ENCODE measurements at places on chromosomes 13 and 19.

DNA sequence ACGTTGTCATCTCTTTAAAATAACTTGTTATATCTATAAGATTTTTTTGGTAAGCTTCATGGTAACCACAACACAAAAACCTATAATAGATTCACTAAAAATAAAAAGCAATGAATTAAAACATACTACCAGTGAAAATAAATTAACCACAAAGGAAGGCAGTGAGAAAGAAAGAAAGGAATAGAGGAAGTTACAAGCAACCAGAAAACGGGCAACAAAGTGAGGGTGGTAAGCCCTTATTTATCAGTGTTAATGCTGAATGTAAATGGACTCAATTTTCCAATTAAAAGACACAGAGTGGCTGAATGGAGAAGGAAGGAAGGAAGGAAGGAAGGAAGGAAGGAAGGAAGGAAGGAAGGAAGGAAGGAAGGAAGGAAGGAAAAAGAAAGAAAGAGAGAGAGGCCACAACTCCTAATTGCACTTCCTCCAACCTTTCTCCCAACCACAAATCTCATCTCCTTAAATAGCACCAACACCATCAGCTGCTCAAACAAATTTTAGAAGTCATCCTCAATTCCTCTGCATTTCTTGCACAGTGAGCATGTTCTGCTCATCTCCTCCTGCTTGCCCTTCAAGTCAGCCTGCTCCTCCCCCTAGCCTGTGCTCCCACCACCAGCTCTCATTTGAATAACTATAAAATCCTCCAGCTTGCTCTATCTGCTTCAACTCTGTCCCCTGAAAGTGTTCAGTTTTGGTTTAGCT, 48.6 kb downstream of the CCNA1 start:
- DNase-seq, result no peak

DNA sequence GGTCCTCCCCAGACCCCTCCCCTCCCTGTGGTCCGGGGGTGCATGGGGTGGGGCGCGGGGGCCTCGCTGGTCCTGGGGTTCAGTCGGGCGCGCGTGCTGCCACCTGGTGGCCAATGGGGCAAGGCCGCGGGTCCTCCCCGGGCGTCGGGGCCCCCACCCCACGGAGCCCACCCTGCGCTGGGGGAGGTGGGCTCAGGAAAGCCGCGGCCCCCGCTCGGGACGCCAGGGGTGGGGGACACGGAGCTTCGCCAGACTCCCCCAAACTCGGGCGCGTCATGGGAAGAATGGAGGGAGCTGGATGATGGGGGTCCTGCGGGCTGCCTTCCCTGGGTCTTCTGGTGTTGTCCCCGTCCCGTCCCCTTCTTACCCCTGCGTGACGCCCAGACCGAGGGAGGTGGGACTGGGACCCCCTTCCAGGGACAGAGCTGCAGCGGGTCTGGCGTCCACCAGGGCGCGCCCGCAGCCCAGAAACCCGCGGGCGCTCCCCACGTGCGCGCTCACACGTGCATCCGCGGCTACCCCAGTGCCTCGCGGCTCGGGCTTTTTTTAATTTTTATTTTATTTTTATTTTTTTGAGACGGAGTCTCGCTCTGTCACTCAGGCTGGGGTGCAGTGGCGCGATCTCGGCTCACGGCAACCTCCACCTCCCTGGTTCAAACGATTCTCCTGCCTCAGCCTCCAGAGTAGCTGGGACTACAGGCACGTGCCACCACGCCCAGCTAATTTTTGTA, 19.8 kb upstream of the TCF3 start:
- DNase-seq, result no peak

- DNase-seq, result no peak
These were observed 2.2 kb downstream of the TJP3 start for GRCh38 chr19:3710265-3710812.

DNA sequence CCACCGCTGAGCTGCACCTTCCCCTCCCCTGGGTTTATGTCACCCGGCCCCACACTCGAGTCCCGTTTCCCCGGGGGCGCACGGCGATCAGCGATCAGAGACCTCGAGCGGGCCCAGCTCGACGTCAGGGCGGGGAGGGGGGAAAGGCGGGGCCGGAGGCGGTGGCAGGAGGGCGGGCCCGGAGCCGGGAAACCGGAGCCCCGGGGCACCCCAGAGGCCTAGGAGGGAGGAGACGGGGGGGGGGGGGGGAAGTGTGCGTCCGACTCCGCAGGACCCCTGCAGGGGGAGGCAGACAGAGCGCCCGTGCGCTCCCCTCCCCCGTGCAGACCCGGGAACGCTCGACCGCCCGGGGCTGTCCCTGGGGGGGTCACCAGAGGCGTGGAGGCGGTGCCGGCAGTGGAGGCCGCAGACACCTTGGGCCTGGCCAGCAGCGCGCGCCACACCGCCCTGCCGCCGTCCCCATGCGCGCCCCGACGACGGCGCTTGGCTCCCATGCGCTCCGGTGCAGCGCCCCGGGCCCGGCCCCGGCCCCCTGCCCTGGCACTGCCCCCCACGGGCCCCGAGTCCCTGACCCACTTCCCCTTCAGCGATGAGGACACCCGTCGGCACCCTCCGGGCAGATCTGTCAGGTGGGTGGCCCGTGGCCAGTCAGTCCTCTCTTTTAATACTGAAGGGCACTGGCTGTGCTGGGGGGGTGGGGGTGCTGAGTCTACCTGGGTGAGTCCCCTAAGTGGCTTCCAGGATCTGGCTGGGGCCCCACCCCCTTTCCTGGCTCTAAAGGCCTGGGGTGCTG, 11.8 kb downstream of the PDE4A start:
- DNase-seq, result no peak

- DNase-seq, result no peak
These were observed 587.4 kb downstream of the LMO7 start for GRCh38 chr13:76223565-76223964.

- DNase-seq, result no peak
These were observed 64.3 kb downstream of the LRCH1 start for GRCh38 chr13:46617229-46617721.

- no peak for DNase-seq
These were observed 3.1 kb downstream of the KLK14 start for GRCh38 chr19:51079481-51080110.

- DNase-seq, result no peak
These were observed 18.0 kb upstream of the ZNF681 start for GRCh38 chr19:23776507-23777205.

- DNase-seq, result no peak
These were observed 71.2 kb downstream of the FGF9 start for GRCh38 chr13:21742096-21742495.

DNA sequence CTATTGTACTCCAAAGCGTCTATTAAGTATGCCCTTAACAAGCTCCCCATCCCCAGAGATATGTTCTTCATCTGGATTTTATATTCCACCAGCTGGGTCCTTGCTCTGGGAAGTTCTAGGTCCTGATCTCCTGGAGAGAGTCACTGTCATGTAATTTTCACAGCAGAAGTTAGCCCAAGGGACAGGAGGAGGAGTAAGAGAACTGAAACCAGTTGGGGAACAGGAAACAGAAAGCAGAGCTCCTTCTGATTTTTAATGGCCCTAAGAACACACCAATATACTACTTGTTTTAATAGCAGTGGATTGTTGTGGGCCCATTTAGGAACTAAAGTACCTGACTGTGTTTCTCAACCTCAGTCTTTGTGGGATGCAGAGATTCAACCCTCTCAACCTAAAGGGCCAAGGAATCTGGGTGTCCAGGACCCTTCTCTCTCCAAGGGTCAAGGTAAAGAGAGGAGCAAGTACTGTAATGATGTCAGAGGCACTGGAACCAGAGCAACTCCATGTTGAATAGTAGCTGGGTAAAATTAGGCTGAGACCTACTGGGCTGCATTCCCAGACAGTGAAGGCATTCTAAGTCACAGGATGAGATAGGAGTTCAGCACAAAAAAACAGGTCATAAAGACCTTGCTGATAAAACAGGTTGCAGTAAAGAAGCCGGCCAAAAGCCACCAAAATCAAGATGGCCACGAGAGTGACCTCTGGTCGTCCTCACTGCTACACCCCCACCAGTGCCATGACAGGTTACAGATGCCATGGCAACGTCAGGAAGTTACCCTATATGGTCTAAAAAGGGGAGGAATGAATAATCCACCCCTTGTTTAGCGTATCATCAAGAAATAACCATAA, 8.1 kb upstream of the FPR3 start:
- no peak for DNase-seq

GRCh38 chr19:36775768-36776167, 3.2 kb upstream of the ZNF850 start:
- DNase-seq, result no peak

DNA sequence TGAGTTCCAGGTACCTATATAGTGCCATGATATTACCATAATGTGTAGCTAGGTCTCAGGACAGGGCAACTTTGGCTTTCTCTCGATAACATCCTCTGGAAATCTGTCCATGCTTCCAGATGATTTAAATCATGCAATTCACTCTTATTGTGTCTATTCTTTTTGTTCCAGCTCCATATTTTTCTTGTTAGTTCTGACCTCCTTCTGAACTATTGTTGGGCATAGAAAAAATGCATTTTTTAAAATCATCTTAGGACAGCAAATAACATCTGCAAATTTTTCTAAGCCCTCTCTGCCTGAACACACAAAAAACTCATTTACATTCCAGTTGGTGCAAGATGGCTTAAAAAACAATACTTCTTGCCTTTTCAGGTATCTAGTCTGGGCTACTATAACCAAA, 1561.0 kb upstream of the MIR17HG start:
- no peak for DNase-seq

DNA sequence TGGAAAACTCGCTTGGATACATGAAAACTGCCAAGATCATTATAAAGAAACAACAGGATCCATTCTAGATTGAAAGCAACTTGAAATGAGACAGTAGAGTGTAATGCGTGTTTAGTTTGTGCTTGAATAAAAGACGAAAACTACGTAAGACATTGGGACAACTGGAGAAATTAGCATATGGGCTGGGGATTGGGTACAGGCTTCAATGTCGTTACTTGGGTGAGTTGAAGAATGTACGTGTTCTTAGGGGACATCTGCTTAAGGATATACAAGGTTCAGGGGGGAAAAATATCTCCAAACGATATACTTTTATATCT, 471 bp upstream of the ERVK3-1 start:
- DNase-seq, result no peak

DNA sequence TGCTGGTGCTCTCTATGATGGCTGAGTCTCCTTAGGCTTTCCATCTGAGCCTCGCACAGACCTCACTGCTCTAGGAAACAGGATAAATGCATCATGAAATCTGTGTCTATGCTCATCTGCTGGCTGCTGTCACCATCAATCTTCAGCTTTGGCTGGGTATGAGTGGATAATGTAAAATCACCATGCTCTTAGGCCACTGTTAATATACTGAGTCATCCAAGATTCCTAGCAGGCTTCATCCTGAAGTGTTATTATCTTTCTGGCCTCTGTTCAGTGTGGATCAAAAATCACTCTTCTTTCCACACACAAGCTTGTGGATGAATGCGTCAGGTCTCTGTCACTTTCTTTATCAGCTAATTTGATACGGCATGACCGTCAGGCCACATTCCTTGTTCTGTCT, 317.4 kb downstream of the NALCN start:
- no peak for DNase-seq

- no peak for DNase-seq
These were observed 69.0 kb upstream of the RGCC start for GRCh38 chr13:41388143-41388881.

GRCh38 chr19:4512070-4512469, 6.2 kb downstream of the PLIN4 start:
- no peak for DNase-seq

GRCh38 chr13:94993616-94994015, 281.3 kb upstream of the SOX21 start:
- no peak for DNase-seq

- DNase-seq, result no peak
These were observed 195.5 kb downstream of the RGCC start for GRCh38 chr13:41652735-41653361.

GRCh38 chr13:34409496-34410182, 532.4 kb upstream of the NBEA start:
- DNase-seq, result no peak

DNA sequence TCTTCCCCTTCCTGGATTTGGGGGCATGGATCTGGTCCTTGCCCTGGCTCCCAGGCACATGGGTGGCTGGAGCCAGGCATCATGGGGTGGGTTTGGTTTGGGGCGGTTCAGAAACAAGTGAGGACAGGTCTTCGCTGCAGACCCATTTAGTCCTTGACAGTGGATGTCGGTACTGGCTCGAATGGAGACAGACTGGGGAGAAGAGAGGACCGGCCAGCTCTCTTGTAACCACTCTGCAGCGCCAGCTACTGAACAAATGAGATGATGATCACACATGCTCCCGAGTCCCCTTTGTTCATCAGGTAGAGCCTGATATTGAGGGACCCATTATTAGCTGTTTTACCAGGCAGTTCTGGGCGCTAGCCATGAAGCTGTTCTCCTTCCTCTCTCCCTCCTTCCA, 64.5 kb downstream of the CHST8 start:
- DNase-seq, result no peak

DNA sequence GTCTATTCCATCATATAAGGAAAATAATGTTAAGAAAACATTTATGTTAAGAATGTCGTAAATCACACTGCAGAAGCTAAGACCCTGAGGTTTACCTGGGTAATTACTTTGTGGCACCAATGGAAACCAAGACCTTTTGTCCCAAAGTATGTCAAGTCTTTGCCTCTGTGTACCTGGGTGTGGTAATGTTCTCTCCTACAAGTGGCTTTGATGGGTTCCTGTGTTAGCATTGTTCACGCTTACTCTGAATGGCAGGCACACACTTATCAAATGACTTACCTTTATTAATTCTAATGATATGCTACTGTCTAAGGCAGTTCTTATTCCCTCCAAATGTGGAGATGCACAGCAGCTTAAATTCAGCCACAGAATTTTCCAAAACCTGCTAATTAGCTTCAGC, 206.1 kb downstream of the KCTD12 start:
- DNase-seq, result no peak

- DNase-seq, result no peak
These were observed 809.6 kb downstream of the EFNB2 start for GRCh38 chr13:105725887-105726286.

GRCh38 chr19:41816761-41817160, 20.4 kb downstream of the CEACAM3 start:
- DNase-seq, result no peak

DNA sequence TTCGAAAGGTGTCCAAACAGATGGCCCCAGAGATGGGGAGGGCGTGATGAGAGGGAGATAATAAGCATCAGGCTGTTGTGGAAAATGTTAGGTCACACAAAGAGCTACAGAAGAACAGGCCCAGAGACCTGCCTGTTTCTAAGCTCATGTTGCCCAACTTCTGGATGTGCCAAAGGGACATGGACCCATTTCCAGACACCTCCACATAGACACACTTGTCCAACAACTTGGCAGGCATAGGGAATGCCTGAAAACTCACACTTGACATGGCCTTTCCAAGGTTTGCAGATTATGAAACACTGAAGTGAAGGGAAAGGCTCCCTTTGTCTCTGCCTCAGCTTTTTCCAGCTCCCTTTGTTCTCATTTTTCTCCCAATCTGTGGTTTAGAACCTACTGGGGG, 43.5 kb upstream of the CYP2B6 start:
- DNase-seq, result no peak

DNA sequence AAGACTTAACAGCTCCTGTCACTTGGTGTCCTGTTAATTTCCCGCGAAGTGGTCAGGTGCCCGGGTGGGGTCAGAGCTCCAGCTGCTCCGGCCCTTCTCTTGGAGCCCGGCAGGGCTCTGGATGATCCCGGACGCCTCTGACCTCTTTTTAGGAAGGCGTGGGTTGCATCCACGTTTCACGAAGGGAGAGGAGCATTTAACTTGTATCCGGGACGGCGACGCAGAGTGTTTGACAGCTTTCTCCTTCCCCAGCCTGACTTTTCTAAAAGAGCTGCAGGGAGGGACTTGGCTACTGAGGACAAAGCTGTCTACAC, 656 bp downstream of the ZNF155 start:
- no peak for DNase-seq
